NCI-H2171 (cell line): ENCODE measurements at places on chromosomes 16 and 17.
A peak's percentile ranks its signal among the peaks of the same experiment; 100 is the strongest.

DNA sequence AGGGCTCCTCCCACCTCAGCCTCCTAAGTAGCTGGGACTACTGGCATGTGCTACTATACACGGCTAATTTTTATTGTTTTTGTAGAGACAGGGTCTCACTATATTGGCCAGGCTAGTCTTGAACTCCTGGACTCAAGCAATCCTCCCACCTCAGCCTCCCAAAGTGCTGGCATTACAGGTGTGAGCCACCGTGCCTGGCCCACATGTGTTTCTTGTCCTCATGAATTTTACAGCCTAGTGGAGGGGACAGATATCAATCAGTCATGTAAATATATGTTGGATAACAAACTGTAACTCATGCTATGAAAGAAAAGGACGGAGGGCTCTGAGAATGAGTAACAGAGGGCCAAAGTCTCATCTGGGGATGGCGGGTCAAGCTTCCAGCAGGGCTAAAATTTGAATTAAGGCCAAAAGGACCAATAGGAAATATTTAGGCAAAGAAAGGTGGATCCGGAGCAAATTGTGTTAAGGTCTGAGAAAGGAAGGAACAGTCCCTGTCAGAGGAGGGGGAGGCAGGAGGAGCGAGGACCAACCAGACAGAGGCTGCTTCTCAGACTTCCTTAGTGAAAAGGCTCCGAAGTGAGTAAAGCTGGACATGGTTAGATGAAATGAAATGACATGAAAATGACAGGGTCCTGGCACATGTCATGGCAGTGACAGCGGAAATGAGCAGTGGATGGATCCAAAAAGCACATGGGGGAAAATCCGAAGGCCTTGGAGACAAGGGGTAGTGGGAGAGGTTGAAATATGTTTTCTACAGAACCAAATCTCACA is 3.8 kb downstream of the PDZD9 start:
- DNase-seq: no peak

- DNase-seq: peak; percentile 64
Measured at GRCh38 chr17:1490643-1491442, 1.6 kb downstream of the MYO1C start.

GRCh38 chr17:21129023-21129681 is 2.4 kb downstream of the DHRS7B start:
- DNase-seq: peak; percentile 4

GRCh38 chr16:87086156-87086555 is 231.0 kb downstream of the C16orf95 start:
- DNase-seq: no peak

DNA sequence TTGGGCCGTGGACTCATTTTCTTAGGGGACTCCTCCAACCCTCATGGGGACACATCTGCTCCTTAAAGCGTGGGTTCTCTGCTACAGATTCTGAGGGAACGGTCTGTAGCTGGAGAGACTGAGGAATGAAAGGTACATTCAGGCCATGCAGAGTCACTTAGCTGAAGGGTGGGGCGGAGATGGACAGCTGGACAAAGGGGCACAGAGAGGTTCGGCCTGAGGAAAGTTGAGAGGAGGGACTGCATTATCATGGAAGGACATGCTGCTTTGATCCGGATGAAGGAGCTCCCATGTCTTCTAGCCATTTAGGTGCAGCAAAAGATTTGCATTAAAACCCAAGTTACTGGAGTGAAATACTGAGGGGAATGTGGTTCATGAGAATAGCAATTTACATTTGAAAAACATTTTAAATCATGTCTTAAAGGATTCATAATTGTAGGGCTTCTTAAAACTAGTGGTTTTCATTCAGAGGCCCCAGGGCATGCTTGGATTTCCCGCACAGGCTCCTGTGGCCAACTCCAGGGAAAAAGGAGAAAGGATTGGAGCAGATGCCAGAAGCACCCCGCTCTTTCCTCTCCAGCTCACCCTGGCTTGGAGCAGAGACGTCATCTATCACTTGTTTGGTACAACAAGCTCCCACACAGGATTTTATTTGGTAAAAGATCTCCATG is 54.2 kb downstream of the CDRT4 start:
- no peak for DNase-seq

DNA sequence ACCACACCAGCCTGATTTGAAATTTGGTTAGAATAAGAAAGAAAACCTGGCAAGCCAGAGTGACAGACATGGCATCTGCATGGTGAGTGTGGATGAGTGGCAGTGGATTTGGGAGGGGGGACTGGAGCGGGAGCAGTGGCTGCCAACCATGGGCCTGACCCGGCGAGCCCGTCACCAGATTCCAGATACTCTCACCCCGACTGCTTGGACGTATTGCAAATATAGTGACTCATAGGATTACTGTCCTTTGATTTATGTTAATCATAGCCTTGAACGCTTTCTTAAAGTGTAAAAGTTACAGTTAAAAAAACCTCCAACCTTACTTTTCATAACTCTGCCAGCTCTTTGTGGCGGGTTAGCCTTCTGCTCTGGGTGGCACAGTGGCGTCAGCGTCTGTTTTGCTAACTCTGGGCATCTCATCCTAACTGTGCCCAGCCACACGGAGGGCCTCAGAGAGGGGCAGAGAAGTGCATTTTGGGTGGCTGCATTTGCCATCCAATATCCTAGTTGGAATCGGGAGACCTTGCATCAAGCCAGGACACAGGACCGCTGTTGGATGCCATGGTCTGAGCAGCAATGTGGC is 26.8 kb upstream of the FOXK2 start:
- DNase-seq: no peak

GRCh38 chr16:59067205-59067604 is 333.1 kb upstream of the GOT2 start:
- no peak for DNase-seq

DNA sequence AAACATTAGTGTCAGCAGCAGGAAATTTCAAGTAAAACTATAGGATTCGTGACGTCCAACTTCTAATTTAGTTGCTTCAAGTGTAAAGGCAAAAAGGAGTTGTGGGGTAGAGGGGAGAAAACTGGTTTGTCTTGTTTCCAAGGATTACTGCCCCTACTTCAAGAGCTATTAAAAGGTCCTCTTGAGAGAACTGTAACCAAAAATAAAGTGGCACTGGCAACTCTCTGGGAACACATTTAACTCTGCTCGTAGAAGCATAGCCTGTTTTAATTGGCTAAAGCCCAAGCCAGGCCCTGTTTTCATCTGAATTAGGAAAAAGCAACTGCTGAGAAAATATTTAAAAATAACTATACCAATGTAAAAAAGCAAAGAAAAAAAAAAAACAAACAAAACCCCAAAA is 51.8 kb upstream of the AKAP1 start:
- DNase-seq: no peak

DNA sequence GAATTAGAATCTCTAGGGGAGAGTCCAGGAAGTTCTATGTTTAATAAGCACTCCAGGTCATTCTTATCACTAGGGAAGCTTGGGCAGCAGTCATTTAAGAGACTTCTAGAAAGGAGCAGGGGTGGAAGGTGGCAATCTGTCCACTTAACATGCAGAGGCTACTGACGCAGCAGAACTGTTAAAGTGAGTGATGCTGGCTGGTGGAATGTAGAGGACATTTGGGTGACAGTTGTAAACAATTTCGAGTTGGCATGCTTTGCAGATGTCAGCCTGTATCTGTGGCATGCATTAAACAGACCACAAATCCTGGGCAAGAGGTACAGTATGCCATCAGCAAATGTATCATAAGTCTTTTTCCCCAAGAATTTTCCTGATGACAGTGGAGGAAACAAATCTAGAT is 40.5 kb upstream of the HS3ST3A1 start:
- DNase-seq: no peak

DNA sequence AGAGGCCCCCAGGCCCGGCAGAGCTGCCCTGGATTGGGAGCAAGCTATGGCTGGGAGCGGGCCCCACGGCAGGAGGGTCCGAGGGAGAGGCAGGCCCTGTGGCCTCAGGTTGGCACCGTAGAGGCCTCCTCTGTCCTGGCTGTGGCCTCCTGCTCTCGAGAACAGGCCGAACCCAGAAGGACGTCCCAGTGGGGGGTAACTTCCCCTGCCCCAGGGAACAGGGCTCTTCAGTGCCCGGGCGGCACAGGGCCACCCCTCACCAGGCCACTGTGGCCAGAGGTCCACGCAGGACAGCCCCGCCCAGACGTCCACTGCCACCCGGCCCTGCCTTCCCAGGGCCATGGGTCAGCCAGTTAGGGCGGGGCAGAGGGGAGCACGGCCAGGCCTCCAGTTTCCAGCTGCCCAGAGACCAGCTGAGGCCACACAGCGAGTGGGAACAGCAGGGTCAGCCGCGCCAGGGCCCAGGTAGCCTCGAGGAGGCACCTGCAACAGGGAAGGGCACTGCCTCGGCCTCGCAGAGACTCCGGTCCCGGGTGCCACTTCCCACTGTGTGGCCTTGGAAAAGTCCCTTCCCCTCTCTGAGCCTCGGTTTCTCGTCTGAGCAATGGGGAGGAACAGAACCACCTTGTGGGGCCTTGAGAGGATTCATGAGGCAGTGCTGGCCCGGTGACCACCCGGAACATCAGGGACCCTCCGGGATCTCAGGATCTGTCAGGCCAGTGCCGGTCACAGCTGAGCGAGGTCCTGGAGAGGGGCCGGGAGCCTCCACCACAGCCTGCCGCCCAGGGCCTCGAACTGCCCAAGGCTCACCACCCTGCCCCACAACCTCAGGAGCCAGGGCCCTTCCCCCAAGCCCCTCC is 32.0 kb downstream of the ZNF469 start:
- no peak for DNase-seq

DNA sequence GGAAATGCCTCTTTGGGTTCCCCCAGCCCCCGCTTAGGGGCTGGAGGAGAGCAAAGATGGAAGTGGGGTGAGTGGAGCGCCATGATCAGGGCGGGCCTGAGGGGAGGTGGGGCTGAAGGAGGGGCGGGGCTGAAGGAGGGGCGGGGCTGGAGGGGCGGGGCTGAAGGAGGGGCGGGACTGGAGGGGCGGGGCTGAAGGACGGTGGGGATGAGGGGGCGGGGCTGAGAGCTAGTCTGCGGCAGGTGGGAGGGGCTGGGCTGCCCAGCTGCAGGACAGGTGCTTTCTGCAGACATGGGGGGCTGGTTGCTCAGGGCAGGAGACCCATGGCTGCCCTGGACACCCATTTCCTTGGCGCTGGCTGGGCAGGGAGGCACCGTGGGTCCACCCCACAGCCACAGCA is 39.1 kb upstream of the PABPN1L start:
- no peak for DNase-seq

GRCh38 chr17:29929006-29929532 is 959 bp downstream of the SSH2 start:
- peak; percentile 40 for DNase-seq

DNA sequence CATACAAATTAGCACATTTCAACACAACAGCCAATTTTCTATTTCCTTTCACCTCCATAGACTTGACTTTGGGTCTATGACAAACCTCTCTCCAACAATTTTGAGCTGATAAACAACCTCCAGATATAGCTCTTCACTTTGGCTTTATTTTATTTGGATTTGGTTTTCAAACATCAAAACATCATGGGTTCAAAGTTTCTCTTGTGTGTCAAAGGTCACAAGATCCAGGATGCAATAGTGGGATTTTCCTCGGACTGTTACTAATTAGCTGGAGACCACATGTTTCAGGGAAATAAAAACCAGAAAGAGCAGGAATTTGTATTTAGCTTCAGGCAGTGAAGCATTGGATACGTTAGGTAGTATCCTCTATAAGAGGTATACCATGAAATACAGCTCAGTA is 351.0 kb upstream of the SOX9 start:
- no peak for DNase-seq

DNA sequence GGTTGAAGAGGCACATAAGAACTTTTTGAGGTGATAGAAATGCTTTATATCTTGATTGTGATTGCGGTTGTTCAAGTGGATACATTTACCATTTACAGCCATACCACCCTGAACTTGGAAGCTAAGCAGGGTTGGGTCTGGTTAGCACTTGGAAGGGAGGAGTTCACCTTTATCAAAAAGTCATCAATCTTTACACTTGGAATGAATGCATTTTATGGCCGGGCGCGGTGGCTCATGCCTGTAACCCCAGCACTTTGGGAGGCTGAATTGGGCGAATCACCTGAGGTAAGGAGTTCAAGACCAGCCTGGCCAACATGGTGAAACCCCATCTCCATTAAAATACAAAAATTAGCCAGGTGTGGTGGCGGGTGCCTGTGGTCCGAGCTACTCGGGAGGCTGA is 9.5 kb upstream of the GJD3 start:
- no peak for DNase-seq

DNA sequence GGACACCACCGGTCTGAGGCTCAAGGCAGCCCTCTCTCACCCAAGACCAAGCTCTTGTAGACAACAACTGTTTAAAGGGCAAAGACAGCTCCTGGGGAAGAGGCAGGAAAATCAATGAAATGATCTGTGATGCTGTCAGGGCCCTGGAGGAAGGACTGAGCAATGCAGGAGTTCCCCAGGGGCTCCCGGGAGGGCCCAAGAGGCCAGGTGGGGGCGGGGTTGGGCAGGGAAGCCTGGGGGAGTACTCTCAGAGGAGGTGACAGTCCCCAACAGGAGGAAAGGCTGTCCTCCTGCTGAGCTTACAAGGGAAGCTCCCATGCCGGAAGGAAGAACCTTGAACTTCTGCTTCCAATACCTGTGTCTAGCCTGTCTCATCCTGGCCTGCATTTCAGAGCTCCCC is 8.3 kb upstream of the NOS2 start:
- no peak for DNase-seq

DNA sequence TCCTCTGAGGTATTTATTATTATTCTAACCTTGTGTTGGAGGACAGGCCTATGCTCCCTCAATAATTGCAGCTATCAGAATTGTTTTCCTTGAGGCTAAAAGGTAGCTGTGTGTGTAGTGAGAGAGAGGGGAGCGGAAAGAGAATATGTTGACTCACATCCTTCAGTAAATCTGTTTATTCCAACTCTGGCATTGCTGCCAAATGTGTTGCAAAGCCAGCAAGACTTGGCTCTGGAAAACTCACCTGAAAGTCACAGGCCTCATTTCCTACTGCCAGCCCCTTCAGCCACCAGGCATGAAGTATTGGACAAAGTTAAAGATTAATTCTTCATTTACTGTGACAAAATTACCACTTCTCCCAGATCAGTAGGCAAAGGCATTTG is 9.6 kb downstream of the CA10 start:
- DNase-seq: no peak

- DNase-seq: no peak
Measured at GRCh38 chr17:7408252-7408727, 645 bp downstream of the NLGN2 start.

DNA sequence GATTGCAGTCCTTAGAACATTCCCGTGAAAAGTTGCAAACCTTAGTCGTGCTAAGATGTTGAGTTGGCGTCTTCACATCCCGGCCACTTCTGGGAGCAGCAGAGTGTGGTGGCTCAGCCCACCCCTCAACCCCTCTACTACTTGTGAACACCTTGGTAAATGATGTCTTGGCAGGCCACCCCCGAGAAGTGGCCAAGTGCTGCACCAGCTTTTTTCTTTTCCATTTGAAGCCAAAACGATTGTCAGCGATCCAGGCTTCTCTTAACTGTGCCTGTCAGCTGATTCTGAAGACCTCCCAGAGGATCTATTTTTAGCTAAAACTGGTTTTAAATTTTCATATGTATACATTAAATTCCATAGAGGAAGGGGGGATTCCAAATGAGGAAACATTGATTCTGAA is 247.5 kb downstream of the CDH13 start:
- DNase-seq: no peak

GRCh38 chr16:21274172-21274726 is 3.8 kb downstream of the CRYM start:
- DNase-seq: no peak

- DNase-seq: no peak
Measured at GRCh38 chr17:42240201-42240600, 36.0 kb downstream of the STAT5B start.

GRCh38 chr16:24203675-24204074 is 52.5 kb upstream of the CACNG3 start:
- DNase-seq: no peak

GRCh38 chr17:72363089-72363610 is 242.3 kb downstream of the SOX9 start:
- DNase-seq: no peak
